ENCODE measurements at places on chromosomes 6 and 20.

DNA sequence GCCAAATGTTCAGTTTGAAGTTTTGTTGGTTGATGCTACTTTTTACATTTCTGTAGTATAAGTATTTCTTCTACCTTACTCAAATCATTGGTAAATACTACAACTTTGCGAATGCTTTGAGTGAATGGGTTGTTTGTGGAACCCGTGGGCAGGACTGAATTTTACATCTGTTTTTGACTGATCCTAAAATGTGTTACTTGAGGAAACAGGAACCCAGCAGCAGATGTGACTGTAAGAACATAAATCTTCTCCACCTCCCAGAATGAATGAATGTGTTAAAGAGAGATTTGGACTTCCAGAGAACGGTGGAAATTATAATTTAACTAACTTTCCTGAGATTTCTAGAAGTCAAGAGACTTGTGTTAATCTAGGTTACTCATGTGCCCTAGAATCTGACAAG lies 728.5 kb upstream of the MARCKS start:
- DNase-seq, result no peak

GRCh38 chr6:71478834-71479541 lies 190.4 kb downstream of the OGFRL1 start:
- peak; percentile 10 for DNase-seq

- DNase-seq, result no peak
Measured at GRCh38 chr6:144315226-144315980, 30.3 kb downstream of the UTRN start.

- DNase-seq, result no peak
Measured at GRCh38 chr20:52204136-52204535, 12.6 kb upstream of the ZFP64 start.

DNA sequence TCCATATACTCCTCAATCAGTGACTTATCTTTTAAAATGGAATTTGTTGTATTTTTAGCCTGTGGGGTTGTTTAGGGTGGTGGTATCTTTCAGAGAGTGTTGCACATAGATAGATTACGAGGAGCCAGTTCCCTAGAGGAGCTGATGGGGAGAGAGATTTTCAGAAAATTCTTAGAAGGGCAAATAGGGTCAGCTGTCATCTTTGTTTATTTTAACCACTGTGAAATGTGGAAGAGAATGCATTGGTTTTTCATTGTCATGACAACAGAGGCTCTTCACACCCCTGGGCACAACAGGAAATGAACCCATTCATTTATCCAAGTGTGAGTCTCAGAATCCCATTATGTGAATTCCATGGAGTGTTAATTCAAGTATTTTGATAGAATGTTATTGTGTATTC lies 188.4 kb downstream of the JARID2 start:
- DNase-seq, result no peak

GRCh38 chr20:25543068-25543467 lies 42.3 kb downstream of the NINL start:
- DNase-seq, result no peak

DNA sequence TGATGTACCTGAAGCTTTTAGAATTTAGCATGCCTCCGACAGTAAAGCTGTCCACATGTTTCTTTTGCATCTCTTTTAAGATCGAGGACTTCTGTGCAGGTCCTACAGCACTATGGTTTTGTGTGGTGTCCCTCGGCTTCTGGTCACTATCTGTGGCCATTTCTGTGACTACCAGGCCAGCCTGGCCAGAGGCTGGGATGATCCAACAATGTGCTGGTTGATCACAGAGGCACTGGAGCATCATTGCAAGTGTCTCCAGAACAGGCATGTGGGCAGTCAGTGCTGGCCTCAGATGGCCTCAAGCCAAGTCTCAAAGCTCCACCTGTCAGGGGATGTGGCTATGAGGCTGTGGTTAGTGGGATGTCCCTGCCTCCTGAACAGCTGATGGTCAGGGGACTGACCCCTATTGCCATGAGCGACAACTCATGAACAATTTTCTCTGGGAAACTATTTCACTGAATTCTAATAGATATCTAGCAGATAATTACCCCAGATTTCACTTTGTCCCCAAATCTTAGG lies 136.6 kb downstream of the SYNDIG1 start:
- no peak for DNase-seq

DNA sequence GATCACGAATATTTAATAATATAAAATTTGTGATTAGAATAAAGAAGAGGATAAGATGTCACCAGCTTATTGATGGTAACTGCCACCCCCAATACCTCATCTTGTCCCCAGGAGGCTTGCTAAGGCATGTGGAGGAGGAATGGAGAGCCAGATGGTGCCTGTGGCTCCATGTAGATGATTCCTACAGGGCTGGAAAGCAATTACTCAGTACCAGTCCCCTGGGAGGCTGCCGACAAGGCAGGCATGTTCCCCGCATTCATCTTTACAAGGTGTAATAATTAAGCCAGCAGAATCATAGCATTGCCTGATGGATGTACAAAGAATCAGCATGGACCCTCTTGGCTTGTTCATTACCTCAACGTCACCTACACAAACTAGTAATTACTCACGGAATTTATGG lies 155.3 kb downstream of the PLCB1 start:
- DNase-seq, result no peak

- no peak for DNase-seq
Measured at GRCh38 chr6:127300411-127300810, 33.7 kb downstream of the RNF146 start.

- DNase-seq, result no peak
Measured at GRCh38 chr20:22921595-22922421, 113.3 kb upstream of the SSTR4 start.

- peak; percentile 40 for DNase-seq
Measured at GRCh38 chr6:25359191-25359861, 80.2 kb downstream of the CARMIL1 start.

- DNase-seq, result no peak
Measured at GRCh38 chr20:52805843-52806242, 166.3 kb upstream of the TSHZ2 start.

- DNase-seq, result no peak
Measured at GRCh38 chr6:2920671-2921112, 17.6 kb upstream of the SERPINB9 start.

- DNase-seq, result no peak
Measured at GRCh38 chr6:115592025-115592424, 468.7 kb downstream of the FRK start.

DNA sequence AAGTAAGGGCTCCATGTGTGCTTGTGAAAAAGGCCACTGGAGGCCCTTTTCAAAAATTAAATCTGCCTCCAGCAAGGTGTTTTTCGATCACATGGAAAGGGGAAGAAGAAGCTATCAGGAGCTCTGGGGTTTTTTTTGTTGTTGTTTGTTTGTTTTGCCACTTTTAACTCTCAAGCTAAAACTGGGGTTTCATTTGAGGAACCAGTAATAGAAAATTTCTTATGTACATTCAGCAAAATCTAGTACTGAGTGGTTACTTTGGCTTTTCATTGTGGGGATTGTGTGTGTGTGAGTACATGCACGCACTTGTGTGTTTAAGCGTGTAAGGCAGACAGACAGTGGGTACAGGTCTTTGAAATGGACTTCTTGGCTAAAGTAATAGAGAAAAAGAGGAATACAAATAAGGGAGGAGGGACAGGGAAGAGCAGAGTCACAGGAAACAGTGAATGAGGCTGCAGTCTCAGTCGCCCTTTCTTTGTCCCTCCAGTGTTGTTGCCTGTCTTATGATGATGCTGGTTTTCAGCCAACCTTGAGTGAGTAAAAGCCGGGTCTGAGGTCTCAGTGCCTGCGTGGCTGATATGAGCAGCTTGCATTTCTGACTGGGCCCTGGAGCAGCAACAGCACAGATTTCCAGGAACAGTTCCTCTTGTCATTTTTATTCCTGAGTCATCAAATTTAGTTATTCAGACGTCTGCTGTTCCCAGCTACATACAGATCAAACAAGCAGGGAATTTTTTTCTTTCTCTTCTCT lies 26.2 kb downstream of the SLC16A10 start:
- peak; percentile 47 for DNase-seq

DNA sequence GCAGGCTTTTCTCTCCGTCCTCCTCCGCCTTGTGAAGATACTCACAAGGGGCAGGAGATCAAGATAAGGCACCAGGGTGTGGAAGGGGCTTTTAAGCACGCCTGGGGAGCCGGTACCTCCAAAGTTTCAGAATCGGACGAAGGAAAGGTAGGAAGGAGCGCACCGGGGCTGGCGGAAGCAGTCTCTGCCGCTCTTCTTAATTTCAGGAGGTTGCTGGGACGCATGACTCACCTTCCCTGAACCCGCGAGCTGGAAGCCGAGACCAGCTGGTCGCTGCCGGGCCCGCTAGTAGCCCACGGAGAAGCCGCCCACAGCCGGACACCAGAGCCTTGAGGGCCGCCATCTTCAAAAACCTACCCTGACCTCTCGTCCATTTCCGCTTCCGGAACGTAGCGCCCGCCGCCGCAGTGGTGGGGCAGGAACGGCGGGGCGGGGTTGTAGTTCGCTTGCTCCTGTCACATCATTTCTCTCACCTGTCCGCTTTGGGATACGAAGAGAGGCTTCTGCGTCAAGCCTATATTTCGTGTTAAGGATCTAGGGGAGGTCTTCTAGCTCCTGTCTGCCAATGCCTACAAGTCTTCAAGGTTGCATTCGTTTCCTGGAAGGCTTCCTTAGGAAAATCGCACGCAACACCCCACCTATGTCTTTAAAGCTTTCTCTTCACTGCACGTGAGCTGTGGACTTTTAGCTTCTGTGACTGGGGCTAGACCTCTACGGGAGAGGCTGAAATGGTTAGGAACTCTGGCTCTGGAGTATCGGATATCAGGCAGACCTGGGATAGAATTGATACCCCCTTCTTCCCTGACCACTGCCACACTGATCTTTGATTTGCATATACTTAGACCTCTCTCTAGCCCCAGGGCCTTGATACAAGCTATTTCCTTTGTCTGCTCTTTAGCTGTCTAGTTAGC lies at the start of gene MRPS18A:
TSS of gene MRPS18A (minus strand) at position 355 of the 911 bp plus-strand sequence. CDS start at position 343, 12 bp downstream.
- peak; percentile 89 for DNase-seq

DNA sequence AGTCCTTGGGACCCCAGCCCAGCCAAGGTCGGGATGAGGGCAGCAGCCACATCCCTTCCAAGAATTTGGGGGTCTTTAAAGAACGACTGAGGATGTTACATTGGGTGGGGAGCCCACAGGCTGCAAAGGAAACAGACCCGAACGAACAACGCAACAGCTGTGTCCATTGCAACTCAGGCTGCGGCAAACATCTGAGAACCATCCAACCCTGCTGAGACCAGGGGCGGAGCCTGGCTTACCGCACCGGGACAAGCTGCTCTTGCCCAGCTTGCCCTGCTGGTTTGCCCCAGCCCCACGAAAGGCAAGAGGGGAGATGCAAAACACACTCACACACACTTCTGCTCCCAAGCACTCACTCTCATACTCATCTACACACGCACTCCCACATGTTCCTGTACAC lies 21.5 kb upstream of the TAF4 start:
- no peak for DNase-seq

GRCh38 chr20:58042591-58042990 lies 185.9 kb downstream of the ANKRD60 start:
- no peak for DNase-seq

- no peak for DNase-seq
Measured at GRCh38 chr6:129292836-129293235, 409.9 kb downstream of the LAMA2 start.

GRCh38 chr6:142326540-142326939 lies 24.7 kb downstream of the ADGRG6 start:
- DNase-seq, result no peak

DNA sequence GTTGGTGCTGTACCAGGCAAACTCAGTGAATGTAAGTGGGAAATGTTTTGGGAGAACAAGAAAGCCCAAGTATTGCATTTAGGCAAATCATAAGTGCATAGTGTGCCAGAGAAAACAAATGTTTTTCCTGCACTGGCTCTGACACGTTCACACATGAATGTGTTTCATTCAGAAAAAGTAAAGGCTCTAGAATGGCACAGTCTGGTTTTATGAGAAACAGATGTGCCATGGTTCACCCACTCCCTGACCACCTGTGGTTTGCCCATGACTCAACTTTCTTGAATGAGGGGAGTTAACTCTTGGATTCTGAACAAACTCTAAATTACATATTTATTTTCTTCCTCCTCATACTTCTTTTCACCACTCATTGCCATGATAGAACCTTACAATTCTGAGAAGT lies 126.9 kb downstream of the KCNQ5 start:
- no peak for DNase-seq

- DNase-seq, result no peak
Measured at GRCh38 chr20:5400164-5400762, 83.5 kb upstream of the PROKR2 start.

- DNase-seq, result no peak
Measured at GRCh38 chr6:128158496-128158895, 257.6 kb upstream of the THEMIS start.

DNA sequence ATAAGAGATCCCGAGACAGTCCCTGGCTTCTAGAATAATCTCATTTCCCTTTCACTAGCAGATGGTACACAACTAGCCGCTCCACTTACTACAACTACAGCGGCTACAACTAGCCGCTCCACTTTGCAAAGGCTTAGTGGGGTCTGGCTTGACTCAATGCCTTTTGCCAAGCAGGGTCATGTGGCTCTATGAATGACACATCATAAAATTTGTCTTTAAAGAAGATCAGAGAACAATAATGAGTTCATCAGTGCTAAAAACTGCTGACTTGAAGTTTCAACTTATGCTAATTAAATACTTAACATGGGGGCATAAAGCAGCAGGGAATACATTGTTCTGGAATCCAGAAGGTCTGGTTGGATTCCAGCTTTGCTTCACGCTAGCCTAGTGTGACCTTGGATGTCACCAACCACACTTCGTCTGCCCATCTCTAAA lies 2.0 kb upstream of the MICAL1 start:
- DNase-seq, result no peak

- DNase-seq, result no peak
Measured at GRCh38 chr6:166705069-166705468, 78.0 kb upstream of the RPS6KA2 start.

DNA sequence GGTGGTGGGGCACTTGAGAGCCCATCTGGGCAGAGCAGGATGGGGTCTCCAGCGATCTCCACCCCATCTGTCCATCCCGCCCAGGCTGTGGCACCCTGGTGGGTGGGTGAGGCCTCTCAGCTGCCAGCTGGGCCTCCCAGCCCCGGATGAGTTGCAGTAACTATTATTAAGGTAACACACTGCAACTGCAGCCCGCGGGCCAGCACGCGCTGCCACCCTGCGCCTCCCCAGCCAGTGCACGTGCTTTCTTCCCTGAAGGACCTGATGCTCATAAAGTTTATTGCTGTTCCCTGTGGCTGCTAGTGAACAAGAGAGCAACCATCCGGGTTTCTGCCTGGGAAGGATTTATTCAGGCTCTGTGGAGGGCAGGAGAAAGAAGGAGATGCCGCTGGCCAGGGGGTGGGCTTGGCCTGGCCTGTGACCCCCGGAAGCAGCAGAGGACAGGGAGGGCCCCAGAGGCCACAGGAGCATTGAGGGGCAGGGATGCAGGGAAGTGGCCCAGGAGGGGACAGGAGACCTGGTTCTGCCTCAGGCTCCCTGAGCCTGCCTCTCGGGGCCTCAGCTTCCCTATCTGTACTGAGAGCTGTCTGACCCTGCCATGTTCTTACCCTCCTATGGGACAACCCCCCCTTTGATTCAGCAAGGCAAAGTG lies 1.7 kb downstream of the IP6K3 start:
- DNase-seq, result peak; percentile 92

DNA sequence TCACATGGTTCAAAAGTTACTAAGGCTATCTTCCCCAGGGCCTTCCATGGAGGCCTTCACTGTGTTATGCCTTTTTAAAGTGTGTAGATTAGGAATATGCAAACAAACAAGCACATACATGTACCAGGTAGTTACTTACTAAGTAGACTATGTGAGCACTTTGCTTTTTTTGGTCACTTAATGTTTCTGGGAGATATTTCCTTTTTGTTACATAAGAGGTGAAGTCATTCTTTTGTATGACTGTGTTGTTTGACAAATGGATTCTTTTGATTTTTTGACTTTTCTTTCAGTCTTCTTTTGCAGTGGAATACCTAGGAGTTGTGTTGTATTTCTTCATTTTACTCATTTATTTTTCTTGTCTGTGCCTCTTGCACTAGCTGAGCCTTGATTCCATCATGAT lies 39.6 kb upstream of the BCAS1 start:
- no peak for DNase-seq

All from large intestine (tissue), 12 donors.